ENCODE measurements at places on chromosomes 13 and 19.

- no peak for DNase-seq
These were observed 14.0 kb upstream of the TOMM40 start for GRCh38 chr19:44876930-44877535.

DNA sequence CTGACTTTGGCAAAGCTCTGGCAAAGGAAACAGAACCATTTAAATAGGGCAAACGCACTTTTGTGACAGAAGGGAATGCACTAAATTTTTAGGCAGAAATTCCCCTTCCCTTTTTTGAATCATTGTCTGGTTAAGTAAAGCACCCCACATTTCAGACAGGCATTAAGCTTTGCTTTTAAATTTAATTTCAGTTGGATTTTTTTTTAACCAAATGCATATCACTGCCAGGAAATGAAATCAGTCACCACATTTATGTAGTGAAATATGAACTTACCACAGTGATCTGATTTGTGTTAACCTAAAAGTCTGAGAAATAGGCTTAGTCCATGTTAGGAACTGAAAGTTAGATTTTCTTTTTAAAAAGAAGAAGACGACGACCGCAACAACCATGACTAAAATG, 10.8 kb downstream of the GPR183 start:
- DNase-seq, result peak; percentile 43

DNA sequence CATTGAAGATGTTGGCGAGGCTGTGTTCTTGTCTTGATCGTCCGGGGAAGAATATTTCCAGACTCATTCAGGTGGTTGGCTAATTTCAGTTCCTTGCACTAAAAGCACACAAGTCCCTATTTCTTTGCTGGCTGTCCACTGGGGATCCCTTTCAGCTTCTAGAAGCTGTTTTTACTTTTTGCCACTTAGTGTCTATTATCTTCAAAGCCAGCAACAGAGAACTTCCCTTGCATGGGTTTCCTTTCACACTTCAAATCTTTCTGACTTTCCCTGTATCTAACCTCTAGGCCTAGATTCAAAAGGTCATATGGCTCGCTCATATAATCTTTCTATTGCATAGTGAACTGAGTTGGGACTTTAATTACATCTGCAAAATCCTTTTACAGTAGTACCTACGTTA, 215.3 kb upstream of the PCDH9 start:
- DNase-seq, result no peak

- peak; percentile 86 for DNase-seq
These were observed 26.7 kb upstream of the NANOS3 start for GRCh38 chr19:13849991-13850909.

GRCh38 chr19:48351341-48351752, 12.4 kb downstream of the TMEM143 start:
- DNase-seq, result peak; percentile 57

All from fibroblast of skin of scalp (primary cell).